Stimulated activated CD4-positive, alpha-beta T cell treated with anti-CD3 and anti-CD28 coated beads, Interleukin-12 subunit alpha, Interleukin-12 subunit beta, amount 100 ng/mL, for 4 hours (primary cell): ENCODE measurements at places on chromosomes 11 and 22.

GRCh38 chr11:66854729-66855211, 2.1 kb upstream of the LRFN4 start:
- no peak for DNase-seq

DNA sequence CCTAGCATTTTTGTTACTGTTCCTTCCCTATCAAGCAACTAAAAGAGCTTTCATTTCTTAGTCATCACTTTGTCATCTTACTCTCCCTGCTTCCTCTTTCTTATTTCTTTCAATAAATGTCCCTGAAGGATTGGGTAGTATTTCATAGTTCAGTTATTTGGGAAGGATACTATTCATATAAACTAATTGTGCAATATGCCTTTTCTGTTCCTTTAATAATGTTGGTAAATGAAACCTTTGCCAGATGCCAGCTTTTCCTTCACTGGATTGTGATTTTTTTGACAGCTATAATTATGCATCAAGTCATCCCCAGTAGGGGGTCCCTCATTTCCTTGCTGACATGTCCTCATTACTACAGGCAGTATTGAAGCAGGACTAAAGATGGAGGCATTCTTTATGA, 101.7 kb downstream of the ATM start:
- DNase-seq: no peak

- DNase-seq: peak; percentile 22
Measured at GRCh38 chr22:23180893-23181720, 798 bp downstream of the BCR start.

GRCh38 chr11:122439866-122440810, 215.4 kb upstream of the UBASH3B start:
- DNase-seq: no peak

DNA sequence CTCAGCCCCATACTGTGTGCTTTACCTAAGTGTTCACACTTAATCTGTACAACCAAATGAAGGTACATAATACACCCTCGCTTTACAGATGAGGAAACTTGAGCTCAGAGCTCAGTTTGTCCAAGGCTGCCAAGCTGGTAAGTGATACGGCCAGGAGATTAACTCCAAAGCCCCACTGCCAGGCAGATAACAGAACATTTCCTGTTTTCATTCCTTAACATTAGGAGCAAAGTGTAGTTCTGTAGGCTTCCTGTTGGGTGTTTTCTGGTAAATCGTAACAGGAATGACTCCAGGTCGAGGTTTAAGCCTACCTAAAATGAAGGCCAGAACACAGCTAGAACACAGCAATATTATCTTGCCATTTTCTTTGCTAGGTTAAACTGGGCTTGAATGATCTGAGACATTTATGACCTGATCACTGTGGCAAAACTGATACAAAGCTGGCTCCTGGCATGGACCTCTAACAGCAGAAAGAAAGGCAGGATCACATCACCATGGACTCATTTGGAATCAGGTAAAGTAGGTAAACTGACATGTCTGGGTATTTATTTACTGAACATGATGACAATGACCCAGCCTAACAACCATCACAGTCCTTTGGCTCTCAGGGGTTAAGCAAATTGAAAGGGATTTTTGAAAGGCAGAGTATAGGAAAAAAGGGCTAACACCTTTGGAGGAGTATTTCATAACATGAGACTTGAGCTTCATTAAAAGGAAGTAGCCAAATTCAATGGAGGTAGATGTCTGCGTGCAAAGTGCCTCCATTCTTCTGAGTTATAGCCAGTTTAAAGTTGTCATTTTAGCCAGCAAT, 3.9 kb upstream of the NUP50 start:
- DNase-seq: no peak

GRCh38 chr11:10581481-10582019, 13.1 kb upstream of the LYVE1 start:
- no peak for DNase-seq

- no peak for DNase-seq
Measured at GRCh38 chr22:27461470-27461869, 340.1 kb downstream of the MN1 start.

GRCh38 chr11:14261066-14261465, 97.9 kb downstream of the RRAS2 start:
- no peak for DNase-seq

- DNase-seq: peak; percentile 92
Measured at GRCh38 chr11:36509694-36510593, at the start of gene TRAF6. Gene TRAF6 (minus strand): TSS chr11:36510272. CDS start chr11:36501515, 8,757 bp downstream.

DNA sequence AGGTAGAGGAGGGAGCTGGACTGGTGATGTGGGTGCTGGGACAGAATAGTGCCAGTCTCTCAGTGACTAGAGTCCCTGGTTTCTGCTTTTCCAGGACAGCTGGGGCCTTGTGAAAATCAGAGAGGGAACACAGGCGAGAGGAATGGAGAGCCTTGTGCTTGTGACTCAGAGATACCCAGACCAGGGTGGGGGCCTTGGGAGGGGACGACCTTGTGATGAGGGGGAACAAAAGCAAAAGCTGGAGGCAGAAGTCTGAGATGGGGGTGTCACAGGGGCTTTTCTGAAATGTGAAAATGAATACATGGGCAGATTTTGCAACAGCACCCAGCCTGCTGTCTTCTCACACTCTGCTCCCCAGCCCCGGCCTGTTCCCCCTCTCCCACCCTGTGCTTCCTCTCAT, 3.4 kb upstream of the NR1H3 start:
- DNase-seq: no peak

- DNase-seq: no peak
Measured at GRCh38 chr11:31740131-31740530, 71.0 kb downstream of the PAX6 start.

DNA sequence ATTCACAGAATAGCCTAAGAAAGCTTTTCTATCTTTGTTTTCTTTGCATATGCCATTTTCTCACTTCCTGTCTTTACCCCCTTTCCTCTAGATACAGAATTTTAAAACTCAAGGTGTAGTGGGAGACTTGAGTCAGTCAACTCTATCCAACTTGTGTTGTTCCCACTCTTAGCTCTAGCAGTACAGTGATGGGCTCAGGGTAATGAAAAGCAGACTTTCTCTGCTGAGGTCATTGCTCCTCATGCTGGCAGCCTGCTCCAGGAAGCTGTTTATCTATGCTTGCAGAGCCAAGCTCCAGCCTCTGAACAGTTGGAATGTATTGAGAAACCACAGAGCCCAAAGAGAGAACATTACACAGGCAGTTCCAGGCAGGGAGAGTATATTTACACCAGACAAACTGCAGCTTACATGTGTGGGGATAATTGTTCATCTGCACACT, 68.1 kb downstream of the CSTPP1 start:
- DNase-seq: no peak

DNA sequence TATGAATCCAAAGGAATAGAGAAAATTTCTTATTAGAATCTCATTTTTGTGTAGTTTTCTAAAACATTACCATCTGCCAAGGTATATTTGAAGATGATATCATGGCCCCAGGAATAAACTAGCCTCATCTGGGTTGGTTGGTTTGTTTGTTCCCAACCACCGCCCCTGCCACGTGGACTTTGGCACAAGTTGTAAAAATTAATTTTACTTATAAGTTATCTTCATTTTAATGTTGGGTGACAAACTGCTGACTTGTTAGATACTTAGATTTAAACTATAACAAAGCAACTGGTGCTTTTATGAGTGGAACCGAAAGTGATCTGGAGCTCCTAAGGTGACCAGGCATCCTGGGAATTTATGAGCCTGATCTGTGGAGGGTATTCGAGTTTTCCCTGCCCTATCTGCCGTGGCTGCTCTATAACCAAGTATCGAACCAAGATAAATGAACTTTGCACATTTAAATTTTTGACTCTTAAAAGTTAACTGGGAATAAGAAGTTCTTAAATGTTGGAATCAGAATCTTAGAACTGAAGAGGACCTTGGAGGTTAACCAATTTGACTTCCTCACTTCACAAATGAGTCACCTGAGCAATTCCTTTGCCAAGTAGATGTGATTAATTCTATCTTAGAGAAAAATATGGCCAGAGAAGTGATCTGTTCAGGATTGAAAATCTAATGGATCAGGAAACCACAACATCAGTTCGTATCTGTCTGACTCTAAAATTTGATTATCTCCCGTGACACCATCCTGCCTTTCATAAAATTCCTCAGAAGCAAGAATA, 129.1 kb upstream of the ARHGAP42 start:
- DNase-seq: no peak

DNA sequence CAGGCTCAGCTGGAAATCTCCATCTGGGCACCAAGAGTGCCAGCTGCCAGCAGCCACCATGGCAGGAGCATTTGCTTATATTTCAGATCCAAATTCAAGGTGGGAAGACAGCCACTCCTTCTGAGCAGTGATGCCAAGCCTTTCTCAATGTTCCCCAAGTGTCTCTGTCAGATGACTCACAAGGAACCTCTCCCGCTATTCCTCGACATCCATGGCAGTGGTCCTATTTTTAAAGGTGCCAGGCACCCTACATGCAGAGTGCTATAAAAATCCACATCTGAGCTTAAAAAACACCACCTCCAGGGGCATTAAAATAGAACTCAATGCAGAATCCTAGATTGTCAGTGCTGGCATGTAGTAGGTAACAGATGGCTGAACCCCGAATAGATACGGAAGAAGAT, 112.1 kb downstream of the SLC1A2 start:
- DNase-seq: no peak

DNA sequence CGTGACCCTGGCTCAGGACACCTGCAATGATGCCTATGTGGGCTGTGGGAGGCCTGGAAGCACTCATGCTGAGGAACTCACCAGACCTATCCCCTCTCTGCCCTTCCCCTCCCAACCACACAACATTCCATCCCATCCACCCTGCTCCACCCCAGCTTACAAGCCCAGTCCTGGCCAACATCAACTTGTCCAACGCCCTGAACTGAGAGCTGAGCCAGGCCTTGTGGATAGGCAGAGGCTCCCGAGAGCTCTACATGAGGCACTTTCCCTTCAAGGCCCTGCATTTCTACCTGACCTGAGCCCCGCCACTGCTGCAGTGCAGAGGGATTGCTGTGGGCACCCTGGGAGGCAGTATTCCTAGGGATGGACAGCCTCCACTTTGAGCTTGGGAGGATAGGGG, 112.4 kb downstream of the PDE2A start:
- no peak for DNase-seq

DNA sequence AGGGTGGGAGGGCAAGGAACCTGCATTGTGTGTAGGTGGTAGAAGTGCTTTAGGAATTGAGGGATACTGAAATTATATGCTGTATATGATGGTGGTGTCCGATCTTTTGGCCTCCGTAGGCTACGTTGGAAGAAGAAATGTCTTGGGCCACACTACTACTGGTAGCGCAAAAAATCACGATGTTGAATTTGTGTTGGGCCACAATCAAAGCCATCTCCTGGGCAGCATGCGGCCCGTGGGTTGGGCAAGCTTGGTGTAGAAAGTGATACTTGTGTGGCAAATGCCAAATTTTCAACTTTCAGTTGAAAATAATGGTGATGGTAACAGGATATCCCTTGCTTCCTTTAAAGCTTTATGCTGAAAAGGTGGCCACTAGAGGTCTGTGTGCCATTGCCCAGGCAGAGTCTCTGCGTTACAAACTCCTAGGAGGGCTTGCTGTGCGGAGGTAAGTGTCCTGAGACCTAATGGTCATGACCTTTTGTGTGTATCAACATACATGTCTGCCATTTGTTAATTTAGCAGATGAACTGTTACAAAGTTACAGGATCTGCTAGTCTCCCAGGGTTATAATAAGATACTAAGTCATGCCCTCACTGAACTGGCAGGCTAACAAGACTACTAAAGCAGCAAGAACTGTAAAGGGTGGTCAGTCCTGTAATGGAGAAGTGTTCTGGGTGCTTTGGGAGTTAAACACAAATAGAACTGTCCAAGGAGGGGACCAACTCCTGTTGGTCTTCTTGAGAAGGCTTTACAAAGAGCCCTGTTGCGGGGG, 2.9 kb downstream of the RPS3 start:
- DNase-seq: no peak

DNA sequence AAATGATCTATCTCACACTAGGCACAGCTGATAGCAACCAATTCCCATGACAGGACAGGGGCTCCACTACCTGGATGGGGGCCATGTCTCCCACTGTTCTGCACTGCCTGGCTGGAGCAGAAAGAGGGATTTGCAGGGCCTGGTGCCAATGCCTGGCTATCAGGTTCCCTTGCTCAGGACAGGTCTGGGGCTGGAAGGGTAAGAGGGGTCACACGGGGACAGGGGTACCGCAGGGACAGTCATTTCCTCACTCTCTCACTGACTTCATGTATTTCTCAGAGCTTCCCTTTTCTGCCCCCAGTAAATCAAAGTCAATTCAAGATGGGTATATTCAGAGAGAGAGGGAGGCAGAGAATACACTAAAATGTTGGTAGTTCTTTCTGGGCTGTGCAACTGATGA, 119.1 kb upstream of the CSNK2A3 start:
- DNase-seq: no peak

DNA sequence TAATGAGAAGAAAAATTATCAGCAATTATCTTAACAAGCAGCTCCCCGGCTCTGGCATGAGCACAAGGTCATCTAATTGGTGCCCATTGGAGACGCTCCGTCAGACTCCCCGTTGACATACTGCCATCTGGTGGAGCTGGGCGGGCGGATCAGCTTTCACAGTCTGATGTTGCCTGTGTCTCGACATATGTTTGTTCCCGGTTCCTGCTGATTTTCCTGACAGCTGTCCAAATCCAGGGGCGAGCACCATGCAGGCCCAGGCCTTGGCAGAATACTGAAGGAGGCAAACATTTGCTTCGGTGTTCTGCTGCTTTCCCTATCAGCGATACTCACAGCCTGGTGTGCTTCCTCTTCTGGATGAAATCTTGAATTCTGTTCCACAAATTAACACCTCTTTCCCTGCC, 43.8 kb upstream of the BARX2 start:
- peak; percentile 63 for DNase-seq

GRCh38 chr22:50304528-50305392, 2.7 kb downstream of the PLXNB2 start:
- no peak for DNase-seq

GRCh38 chr11:12076840-12077534, 33.4 kb upstream of the MICAL2 start:
- DNase-seq: no peak

- DNase-seq: peak; percentile 26
Measured at GRCh38 chr11:46278387-46279125, 1.1 kb downstream of the CREB3L1 start.
